Effector memory CD8-positive, alpha-beta T cell (primary cell): ENCODE measurements at places on chromosomes 2 and 18.

- DNase-seq: no peak
Measured at GRCh38 chr2:143603035-143603655, 473.9 kb downstream of the ARHGAP15 start.

DNA sequence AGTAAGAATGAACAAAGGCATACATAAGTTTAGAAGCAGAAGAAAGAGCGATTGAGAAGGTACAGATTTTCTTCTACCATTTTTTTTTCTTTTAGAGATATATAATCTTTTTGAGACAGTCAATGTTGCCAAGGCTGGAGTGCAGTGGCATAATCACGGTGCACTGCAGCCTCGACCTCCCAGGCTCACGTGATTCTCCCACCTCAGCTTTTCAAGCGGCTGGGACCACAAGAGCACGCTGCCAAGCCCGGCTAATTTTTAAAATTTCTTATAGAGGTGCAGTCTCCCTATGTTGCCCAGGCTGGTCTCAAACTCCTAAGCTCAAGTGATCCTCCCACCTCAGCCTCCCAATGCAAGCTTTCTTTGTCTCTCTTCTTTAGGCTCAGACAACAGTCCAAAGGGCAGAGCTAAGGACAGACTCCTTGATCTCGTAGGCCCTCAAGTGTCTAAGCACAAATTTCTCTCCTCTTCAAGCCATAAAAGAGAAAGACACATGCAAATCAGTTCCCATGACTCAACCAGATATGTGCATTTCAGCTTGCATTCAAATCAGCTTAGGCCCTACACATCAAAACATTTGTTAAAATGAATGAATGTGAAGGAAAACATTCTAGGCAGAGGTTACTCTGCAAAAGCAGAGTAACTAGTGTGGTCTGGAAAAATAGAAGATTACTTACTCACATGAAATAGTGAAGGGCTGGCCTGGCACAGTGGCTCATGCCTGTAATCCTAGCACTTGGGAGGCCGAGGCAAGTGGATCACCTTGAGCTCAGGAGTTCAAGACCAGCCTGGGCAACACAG lies 18.0 kb downstream of the ITSN2 start:
- no peak for DNase-seq

DNA sequence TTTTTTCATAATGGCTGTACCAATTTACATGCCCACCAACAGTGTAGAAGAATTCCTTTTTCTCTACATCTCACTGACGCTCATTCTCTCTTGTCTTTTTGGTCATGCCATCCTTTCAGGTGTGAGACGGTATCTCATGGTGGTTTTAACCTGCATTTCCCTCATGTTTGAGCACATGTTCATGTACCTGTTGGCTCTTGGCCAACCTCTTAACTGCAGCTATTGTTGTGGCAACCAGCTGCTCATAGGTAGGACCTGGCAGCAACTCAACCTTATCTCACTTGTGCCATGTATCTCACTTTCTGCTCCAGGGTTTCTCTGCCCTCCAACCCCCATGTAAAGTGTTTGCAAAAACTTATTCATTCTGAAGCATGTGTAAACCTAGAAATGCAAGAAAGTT lies 167.5 kb downstream of the UPP2 start:
- DNase-seq: no peak

DNA sequence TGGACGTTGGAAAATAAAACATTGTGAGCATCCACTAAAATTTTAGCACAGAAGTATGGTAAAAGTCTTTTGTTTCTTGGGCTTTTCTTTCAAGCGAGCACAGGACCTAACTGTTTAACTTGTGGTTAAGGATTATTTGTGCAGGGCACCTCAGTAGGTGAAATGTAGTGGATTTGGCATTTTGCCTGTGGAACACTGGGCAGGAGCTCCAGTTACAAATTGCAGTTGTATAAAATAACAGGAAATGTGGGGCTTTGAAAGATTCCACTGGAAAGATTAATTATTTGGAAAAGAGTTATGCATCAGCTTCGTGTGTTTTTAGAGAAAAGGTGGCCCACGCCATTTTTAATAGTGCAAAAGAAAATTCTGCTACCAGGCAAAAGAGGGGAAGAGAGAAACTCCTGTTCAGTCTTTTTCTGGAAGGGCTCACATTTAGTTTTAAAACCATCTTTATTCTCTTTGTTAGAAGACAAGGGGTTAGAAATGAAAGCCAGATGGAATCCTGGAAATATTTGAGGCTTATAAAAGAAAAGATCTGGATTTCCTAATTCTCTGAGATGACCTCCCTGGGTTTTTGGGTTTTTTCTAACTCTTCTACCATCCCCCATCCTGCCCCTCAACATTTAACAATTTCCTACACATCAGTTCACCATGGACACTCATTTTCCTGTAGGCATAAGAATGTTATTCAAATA lies 144.3 kb upstream of the SERTAD2 start:
- DNase-seq: no peak

DNA sequence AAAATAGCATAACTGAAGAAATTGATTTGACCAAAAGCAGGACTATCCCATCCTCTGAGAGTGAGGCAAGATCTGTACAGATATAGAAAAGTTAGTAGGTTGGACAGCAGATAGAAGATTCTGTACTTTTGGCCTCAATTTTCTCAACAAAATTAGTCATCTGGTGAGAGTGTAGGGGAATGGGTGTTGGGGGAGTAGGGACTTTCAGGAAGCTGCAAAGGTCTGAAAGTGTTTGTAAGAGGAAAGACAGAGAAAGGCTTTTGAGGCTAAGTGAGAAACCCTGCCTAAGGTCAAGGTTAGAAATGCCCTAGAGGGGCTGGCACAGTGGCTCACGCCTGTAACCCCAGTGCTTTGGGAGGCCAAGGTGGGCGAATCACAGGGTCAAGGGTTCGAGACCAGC lies 40.3 kb downstream of the DAPL1 start:
- no peak for DNase-seq

- no peak for DNase-seq
Measured at GRCh38 chr2:228916416-228917090, 354.5 kb downstream of the PID1 start.

DNA sequence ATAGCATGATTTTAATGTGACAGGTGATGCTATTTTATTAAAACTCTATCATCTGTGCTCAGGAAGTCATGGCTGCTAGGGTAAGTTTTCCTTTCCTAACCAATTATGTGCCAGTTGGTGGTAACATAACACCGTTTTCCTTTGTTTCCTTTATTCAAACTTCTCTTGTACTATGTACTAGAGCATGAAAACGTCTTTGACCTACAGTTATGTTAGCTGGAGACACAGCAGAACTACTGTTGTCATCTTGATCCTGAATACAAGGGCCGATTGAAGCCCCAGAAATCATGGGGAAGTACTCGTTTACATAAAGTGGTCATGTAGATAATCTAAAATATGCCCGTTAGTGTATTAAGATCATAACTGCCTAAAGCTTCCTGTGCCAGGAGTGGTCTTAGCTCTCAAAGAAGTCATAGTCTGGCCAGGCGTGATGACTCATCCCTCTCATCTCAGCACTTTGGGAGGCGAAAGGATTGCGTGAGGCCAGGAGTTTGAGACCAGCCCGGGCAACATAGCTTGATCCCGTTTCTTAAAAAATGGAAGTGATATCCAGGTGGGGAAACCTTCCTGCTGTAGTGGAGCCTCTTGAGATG lies 20.5 kb downstream of the NEDD4L start:
- no peak for DNase-seq
